ENCODE measurements at places on chromosomes 7 and 10.
A peak's percentile ranks its signal among the peaks of the same experiment; 100 is the strongest.

DNA sequence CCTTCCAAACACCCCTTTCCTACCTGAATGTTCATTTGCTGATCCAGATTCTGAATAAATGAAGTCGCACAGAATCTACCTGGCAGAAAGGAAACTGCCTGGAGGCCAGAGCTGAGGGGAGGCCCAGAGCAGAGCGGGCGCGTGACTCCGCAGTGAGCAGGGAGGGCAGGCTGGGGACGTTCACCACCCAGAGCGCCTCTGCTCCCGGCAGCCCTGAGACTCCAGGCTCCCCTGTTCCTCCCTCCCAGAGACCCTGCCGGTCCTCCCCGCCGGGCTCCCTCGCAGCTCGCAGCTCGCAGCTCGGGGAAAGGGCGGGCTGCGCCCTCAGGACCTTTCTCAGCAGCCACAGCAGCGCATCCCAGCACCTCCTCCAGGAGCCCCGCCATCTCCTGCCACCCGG lies 176.7 kb upstream of the ZNF32 start:
- DNase-seq, result no peak

- DNase-seq, result no peak
These were observed 83.5 kb downstream of the SGMS1 start for GRCh38 chr10:50540069-50540825.

DNA sequence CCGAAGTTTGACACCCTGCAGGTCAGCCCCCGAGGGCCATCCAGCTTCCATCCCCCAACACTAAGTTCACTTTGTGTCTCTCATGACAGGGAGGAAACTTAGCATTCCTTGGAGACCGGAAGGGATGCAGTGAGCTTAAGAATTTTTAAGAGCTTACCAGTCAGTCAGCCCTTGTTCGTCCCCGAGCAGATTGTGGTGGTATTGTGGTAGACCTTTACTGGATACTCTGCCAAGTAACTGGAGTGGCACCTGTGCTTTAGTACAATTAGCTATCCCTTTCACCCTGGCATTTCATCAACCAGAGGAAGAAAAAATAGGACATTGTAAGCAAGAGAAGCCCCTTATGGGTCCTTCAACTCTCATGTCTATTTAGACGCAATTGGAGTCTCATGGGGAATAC lies 74.8 kb downstream of the NSUN6 start:
- no peak for DNase-seq

- no peak for DNase-seq
These were observed 91.1 kb upstream of the ARHGAP21 start for GRCh38 chr10:24814568-24815313.

DNA sequence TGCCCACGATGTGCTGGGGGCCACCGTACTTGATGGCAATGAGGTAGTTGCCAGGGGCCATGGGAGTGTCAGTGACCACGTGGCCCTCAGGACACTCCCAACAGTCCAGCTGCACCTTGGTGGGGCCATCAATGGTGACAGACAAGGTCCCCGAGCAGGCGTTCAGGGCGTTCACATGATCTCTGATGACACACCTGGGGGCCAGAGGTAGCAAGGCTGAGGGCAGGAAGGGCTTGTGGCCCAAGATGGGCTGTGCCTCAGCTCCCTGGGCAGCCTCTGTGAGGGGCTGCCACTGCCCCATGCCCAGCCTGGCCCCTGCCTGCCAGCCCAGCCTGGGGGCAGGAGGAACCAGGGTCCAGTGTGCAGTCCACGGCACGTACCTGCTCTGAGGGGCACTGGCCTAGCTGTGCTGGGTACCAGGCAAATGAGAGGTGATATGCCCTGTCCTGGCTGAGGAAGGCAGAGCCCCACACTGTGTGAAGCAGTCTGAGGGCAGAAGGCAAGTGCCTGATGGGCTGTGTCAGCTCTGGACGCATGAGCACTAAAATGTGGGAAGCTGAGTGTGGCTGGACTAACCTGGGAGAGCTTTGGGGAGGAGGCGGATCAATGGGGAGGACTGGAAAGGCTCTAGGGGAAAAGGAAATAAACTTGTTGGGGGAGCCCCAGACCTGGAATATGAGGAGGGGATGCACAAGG lies 3.5 kb upstream of the KCP start:
- no peak for DNase-seq

- no peak for DNase-seq
These were observed 333.3 kb downstream of the PRPF18 start for GRCh38 chr10:13920031-13920430.

GRCh38 chr7:151782598-151783448 lies 94.1 kb downstream of the PRKAG2 start:
- DNase-seq, result peak; percentile 67

DNA sequence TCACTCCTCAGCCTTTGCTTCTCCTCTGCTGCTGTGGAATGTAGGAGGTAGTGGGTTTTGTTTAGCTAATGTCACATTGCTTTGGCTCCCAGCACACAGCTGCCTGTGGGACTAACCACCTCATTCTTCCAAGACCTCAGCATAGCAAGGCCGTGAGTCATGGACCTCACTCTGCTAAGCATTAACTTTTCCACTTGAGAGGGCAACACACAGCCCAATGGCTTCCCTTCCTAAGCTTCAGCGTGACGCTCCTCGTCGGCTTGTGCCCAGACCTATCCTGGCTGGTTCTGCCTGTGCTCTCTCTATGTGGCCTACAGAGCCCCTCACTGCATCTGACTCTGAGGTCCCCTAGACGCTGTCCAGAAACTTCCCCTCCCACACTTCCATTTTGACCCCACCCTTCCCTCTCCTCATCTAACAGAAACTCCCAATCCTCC lies 23.3 kb downstream of the MYOF start:
- DNase-seq, result peak; percentile 79

GRCh38 chr7:156628562-156628961 lies 12.0 kb upstream of the RNF32 start:
- DNase-seq, result no peak

Data from NT2/D1 (cell line).